ENCODE measurements at places on chromosomes 11 and 22.

GRCh38 chr11:66710384-66710930 is 18.6 kb downstream of the SPTBN2 start:
- DNase-seq: no peak

DNA sequence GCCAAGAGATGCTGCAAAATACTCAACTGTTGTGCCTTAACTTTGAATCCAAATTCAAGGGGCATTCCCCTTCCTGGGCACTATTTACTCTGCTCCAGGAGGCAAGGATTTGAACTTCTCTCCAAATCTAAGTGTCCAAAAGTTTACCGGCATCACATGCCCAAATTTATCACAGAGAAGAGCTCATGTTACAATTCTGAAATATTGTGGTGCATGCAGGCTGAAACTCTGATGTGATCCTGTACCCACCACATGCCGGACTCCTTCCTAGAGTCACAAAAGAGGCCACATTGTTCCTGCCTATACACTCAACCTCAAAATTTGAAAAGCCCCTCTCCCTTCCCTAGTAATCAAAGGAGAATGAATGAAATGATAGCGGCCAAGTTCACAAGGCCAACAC is 1.3 kb downstream of the TRAF6 start:
- DNase-seq: no peak

GRCh38 chr11:95444309-95445241 is 213.6 kb upstream of the SESN3 start:
- DNase-seq: no peak

DNA sequence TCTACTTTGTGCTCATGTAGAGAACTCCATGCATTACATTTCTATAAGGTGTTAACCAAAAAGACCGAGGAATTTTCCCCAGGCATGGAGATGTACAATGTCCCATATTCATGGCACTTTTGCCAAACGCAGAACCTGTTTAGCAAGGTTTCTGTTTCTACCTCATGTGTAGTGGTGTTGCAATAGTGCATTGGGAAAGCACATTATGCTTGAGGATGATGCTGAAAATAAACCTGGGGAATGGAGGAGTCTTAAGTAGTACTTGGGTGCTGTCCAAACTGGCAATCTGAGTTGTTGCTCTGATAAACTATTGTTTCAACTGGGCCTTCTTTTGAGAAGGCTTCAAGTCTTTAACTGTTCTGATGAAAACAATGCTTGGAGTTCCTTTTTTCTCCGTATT is 11.5 kb upstream of the MUC15 start:
- DNase-seq: peak; percentile 85

- DNase-seq: no peak
Measured at GRCh38 chr22:24803064-24803542, 2.9 kb upstream of the SGSM1 start.

DNA sequence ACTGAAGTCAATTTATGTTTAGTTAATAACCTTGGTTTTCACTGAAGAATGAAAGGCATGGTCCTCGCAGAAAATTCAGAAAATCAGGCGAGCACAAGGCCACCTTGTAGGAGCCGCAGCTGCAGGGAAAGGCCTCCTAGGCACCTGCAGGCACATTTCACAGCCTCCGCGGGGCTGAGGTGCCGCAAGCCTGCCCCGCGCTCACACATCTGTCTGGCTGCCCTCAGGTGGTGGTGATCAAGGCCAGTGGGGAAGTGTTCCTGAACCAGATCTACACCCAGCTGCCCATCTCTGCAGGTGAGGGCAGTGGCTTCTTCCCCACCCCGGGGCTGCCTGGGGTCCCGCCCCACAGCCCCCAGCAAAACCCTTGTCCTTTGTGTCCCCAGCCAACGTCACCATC is 10.5 kb downstream of the MUC5AC start:
- DNase-seq: no peak

DNA sequence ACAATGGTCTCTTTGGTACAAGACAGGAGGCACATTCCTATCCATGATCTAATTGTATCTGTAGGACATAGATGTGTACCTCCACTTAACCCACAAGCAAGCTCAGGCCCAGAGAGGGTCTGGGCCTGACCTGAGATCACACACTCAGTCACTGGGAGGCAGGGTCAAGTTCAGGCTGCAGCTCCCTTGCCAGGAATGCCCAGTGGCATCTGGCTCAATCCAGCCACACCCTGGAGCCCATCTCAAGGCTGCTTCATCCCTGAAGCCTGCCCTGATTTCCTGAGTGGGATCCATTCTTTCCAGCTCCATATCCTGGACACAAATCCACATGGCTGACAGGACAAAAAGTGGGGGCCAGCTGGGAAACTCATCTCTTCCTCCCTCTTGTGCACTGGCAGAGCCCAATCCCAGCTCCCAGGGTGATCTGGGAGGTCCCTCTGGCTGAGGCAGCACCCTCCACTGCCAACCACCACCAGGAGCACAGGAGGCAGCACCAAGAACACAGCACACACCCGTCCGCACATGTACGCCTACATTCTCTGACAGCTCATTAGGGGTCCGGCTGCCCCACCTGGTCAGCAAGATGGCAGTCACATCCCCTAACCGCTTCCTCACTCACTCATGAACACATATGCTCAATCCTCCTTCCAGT is 39.2 kb upstream of the KLHL35 start:
- no peak for DNase-seq

DNA sequence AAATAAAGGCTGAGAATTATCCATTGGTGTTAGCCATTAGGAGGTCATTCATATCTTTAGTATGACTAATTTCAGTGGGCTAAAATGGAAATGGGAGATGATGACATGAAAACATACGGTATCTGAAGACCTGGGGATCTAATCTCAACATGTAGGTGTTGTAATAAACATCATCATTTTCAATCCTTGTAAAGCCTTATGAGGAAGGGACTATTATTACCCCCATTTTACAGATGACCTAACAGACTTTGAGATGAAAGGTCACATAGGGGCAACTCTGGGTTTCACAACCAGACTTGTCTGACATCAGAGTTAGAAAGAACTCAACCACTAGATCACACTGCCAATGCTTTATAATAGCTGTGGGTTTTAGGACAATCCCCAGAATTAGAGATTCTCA is 34.8 kb upstream of the TMEM135 start:
- DNase-seq: no peak

- DNase-seq: no peak
Measured at GRCh38 chr11:103987629-103988594, 48.5 kb upstream of the DDI1 start.

DNA sequence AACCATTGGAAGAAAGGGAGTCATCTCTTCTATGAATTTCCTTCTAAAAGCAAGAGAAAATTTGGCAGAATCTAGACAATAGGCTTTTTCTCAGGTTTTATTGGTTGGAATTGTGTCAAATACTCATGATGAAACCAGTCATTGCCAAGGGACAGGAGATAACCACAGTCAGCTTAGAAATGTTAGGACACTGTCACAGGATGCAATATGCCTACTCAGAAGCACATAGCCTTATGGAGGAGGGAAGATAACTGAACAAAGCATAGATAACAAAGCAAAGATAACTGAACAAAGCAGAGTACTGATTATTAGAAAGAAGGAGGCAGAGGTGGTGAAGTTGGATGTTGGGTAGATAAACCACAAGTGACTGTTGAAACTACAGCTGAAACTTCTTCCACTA is 303.5 kb upstream of the PDGFD start:
- no peak for DNase-seq

- DNase-seq: no peak
Measured at GRCh38 chr11:116733043-116733755, 39.6 kb downstream of the BUD13 start.

DNA sequence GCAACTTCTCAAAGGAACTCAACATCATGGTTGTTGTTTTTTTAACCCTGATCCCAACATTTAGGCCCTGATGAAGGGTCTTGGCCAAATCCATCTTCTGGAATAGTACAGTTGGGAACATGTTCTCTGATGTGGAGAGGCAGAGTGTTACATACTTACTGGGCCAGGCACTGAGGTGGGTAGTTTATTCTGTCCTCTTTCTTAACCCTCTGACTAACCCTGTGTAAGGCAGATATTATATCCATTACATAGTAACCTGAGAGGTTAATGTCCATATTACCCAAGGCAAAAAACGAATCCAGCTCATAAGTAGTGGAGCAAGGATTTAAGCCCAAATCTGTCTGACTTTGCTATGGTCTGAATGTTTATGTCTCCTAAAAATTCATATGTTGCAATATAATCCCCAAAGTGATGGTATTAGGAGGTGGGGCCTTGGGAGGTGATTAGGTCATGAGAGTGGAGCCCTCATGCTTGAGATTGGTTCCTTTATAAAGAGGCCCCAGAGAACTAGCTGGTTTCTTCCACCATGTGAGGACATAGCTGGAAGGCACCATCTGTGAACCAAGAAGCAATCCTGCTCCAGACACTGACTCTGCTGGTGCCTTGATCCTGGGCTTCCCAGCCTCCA is 16.3 kb downstream of the PPFIBP2 start:
- no peak for DNase-seq

- DNase-seq: no peak
Measured at GRCh38 chr11:130646881-130647280, 198.4 kb downstream of the ADAMTS15 start.

DNA sequence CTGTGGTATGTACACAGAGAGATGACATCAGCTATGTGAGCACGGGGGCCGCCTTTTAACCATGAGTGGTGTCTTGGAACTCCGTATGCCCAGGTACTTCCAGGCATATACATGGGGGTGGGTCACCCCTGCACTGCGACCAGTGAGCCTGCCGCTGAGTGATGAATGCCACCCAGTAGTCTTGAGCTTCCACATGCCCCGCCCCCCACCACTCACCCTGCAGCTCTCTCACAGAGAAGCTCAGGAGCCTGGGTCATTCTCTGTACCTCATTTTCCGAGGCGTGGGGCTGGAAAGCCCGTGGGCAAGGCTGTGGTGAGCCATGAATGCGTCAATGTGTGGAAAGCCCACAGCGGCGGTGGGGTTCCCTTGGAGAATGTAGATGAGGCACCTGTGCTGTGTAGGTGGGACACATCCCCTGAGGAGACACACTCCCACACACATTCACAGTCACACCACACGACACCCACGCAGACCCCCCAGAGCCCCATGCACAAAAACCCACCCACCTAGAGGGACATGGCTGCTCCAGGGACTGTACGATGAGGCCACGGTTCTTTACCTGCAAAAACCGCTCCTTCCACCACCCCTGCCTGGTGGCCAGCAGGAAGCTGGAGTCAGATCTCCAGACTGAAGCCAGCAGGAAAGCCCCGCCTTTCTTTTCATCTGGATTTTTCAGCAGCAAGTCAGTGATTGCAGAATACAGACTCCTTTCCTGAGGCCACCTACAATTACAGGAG is 67.6 kb downstream of the PIWIL3 start:
- DNase-seq: no peak

DNA sequence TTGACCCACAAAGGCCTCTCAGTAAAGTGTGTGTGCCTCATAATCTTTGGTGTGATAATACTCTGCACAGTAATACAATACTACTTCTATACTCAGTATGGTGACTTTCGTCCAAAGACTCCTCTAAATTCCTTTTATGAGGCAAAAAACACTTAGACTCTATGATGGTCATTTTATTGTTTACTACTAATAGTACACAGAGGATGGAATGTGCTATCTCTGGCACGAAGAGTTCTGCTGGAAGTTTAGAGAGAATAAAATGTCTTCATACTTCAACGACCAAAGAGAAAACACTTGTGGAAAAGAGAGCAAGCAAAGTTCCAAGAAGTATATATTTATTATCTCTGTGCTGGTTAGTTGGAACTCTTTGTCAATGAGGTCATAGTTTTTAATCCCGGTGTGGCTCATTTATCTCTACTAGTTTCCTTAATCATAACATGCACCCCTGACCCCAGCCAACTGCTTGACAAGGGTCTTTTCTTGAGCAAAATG is 7.5 kb upstream of the CSTF3 start:
- no peak for DNase-seq

DNA sequence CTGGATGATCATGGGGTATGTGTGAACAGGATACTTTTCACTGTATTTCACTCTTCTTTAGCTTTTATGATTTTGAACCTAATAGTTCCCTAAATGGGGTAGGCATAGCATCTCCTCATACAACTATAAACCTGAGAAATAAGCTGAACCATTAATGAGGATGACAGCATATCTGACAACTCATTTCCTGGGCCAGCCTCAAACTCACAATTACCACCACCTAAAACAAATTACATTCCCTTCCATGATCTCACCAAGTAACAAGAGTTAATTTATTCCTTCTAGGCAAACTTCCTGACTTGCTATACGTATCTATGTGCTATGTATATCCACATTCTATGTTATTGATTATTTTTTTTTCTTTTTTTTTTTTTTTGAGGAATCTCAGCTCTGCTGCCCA is 23.0 kb downstream of the SIK3 start:
- DNase-seq: no peak

- no peak for DNase-seq
Measured at GRCh38 chr11:73281201-73281741, 9.1 kb downstream of the P2RY6 start.

DNA sequence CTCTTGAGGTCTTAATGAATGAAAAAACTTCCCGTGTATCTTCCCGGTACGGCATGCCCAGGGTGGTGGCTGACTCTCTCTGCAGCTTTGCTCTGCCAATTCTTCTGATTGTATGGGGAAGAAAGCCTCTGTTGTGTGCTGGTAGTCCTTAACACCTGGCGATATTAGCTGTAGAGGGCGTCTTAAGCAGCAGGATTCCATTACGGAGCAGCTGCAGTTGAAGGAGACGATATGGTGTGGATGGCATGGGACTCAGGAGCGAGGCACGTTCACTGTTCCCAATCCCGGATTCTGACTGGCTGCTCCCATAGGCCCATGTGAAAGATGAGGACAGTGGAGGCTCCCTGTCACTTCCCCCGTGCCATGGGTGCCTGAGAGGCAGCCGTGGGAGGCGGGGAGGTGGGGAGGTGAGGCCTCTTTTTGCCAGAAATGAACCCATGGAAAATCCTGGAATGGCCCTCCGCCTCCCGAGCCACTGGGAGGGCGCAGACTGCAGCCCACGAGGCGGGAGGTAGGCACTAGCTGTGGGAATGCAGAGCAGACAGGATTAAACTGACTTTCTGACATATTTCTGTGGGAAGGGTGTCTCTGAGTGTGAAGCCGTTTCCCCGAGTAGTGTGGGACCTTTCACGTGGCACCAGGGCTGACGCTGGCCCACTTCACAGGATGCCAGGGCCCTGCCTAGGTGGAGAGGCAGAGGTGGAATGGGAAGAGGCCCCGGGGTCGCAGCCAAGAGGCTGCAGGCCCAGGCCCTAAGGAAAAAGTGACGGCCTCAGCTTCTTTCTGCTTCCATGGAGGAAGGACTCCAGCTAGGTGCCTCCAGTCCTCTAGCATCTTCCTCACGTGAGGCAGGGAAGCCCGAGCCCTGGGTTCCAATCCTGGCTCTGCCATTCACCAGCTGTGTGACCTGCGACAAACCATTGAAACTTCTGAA is 121.4 kb upstream of the CD82 start:
- DNase-seq: no peak

GRCh38 chr11:134712228-134713145 is 300.4 kb upstream of the B3GAT1 start:
- DNase-seq: no peak

DNA sequence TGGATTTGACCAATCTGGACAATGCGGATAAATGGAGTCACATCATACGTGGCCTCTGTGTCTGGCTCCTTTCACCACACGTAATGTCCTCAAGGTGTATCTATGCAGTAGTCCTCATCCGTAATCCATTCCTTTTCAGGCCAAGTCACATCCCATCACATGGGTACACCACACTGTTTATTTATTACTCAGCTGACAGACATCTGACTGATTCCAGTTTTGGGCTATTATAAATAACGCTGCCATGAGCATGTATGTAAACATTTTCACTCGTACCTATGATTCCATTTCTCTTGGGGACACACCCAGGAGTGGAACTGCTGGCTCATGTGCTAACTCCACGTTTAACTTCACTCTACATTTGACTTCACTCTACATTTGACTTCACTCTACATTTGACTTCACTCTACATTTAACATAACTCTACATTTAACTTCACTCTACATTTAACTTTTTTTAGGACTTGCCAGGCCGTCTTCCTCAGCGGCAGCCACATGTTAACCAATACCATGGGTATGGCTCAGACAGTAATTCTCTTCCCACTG is 52.1 kb downstream of the SHANK2 start:
- no peak for DNase-seq
